ENCODE measurements at places on chromosomes 3 and 15. TPM values are rescaled to one million over a fixed set of nuclear protein-coding genes. Genes with fewer than 3 reads are reported as not detected.

Gene GP5
- 0.02 TPM for total RNA-seq

Gene CFAP161
- not detected for total RNA-seq

Gene TMEM212
- total RNA-seq = not detected

Gene DNAJA4
- not detected for total RNA-seq

Gene PLAAT1
- total RNA-seq = 0.09 TPM

Gene AQP9
- total RNA-seq = 0.05 TPM

Gene LNP1
- total RNA-seq = 0.90 TPM

Gene RBPMS2
- 7.2 TPM for total RNA-seq

Gene FES
- total RNA-seq = 0.61 TPM

Gene ANKRD63
- 0.20 TPM for total RNA-seq

Gene GPR62
- not detected for total RNA-seq

Gene ZBTB20
- total RNA-seq = 3.8 TPM

Gene TERC
- total RNA-seq = not detected

Gene TGM4
- 0.39 TPM for total RNA-seq

Gene RRP9
- 34.5 TPM for total RNA-seq

Gene IL16
- total RNA-seq = 0.29 TPM

Gene MRAS
- total RNA-seq = 11.0 TPM

Gene PIGBOS1
- total RNA-seq = 22.6 TPM

Gene MST1R
- 5.3 TPM for total RNA-seq

Gene BFSP2
- total RNA-seq = not detected

Gene MED12L
- total RNA-seq = 0.41 TPM

Gene SAMD7
- not detected for total RNA-seq

Gene CACNA2D3
- 0.19 TPM for total RNA-seq

Gene ZMYND10
- total RNA-seq = 1.0 TPM

Gene CFAP91
- 0.32 TPM for total RNA-seq

Gene SLC51A
- total RNA-seq = not detected

Gene SI
- not detected for total RNA-seq

Gene FBXL2
- 7.2 TPM for total RNA-seq

Gene GOLGA8J
- total RNA-seq = not detected

Gene GABRB3
- total RNA-seq = 98.3 TPM

Gene FGD5
- 0.04 TPM for total RNA-seq

Gene FRMD5
- 2.3 TPM for total RNA-seq

Gene HHLA2
- total RNA-seq = 0.10 TPM

Gene SLC28A1
- 0.04 TPM for total RNA-seq

Gene MYO5A
- 28.3 TPM for total RNA-seq

Gene RBP2
- not detected for total RNA-seq

Gene IL1RAP
- total RNA-seq = 4.0 TPM

Gene CNTN6
- not detected for total RNA-seq

Gene SPTBN5
- total RNA-seq = 0.21 TPM

Gene STAC
- 2.1 TPM for total RNA-seq

Gene FGF7
- not detected for total RNA-seq

Gene CERS3
- total RNA-seq = not detected

Gene SLC24A5
- total RNA-seq = not detected

Gene PLA2G4B
- 2.1 TPM for total RNA-seq

Gene CYP8B1
- total RNA-seq = not detected

Gene SLC9C1
- total RNA-seq = not detected

Gene COL7A1
- total RNA-seq = 170 TPM

Data from A549 treated with dexamethasone at 1 μM for 4 hours (cell line).